Activated CD4-positive, alpha-beta T cell treated with anti-CD3 and anti-CD28 coated beads for 36 hours (primary cell): ENCODE measurements at places on chromosomes 2 and 18. TPM values are rescaled to one million over a fixed set of nuclear protein-coding genes. Genes with fewer than 3 reads are reported as not detected.

DNA sequence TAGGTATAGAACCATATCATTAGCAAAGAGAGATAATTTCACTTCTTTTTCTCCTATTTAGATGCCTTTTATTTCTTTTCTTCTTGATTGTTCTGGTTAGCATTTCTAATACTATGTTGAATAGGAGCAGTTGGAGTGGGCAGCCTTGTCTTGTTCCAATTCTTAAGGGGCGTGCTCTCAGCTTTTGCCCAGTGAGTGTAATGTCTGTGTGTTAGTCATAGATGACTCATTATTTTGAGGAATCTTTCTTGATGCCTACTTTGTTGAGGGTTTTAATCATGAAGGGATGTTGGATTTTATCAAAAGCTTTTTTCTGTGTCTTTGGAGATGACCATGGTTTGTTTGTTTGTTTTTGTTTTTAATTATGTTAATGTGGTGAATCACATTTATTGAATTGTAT, 1453.1 kb upstream of the SLC39A10 start:
- no peak overlapping the region for H3K4me3 ChIP-seq
- DNase-seq, result no peak
- no peak overlapping the region for H3K27ac ChIP-seq
- H3K27me3 ChIP-seq, result no peaks in the 10 kb centered on the region
- no peaks in the 10 kb centered on the region for H3K36me3 ChIP-seq

DNA sequence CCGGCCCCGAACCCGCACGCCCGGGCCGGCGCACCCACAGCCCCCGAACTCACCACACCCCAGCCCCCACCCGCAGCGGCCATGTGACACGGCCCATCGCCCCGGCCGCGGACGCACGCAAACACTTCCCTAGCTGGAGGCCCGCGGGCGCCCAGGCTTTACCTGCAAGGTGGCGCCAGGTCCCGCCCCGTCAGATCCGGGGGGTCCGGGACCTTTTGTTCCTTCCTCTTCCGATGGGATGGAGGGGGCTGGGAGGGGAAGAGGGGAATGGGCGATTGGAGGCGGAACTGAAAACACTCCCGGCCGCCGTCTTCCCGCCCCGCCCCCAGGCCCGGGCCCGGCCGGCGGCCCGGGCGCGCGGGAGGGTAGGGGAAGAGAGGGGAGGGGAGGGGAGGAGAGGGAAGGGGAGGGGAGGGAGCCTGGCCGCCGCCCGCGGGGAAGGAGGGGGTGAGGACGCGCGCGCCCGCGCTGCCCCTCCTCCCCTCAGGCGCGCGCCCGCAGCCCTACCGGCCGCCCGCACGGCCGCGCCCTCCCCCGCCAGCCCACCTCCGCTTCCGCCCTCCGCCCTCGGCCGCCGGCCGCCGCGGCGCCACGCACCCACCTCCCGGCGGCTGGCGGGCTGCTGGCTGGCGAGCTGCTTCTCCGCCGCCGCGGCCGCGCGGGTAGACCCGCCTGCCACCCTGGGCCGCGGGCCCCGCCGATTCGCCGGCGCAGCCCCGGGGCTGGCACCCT, at the start of gene SMAD2:
Gene SMAD2 (minus strand): TSS at position 461 of the 732 bp plus-strand sequence. CDS start 33,903 bp downstream, outside the sequence.
- H3K4me1 ChIP-seq, result peaks cover 43% of the 10 kb centered on the region
- H3K36me3 ChIP-seq, result peaks cover 21% of the 10 kb centered on the region
- H3K27me3 ChIP-seq, result no peaks in the 10 kb centered on the region
- peak within 1 kb of the TSS; percentile 96 for H3K27ac ChIP-seq
- H3K4me3 ChIP-seq, result peak within 1 kb of the TSS; percentile 96
- peak; percentile 91 for DNase-seq

Gene SPP2
- total RNA-seq, result not detected

GRCh38 chr2:217338306-217338916, 478.5 kb upstream of the TNP1 start:
- no peak overlapping the region for H3K4me3 ChIP-seq
- H3K27ac ChIP-seq, result no peak overlapping the region
- no peaks in the 10 kb centered on the region for H3K4me1 ChIP-seq
- H3K27me3 ChIP-seq, result no peaks in the 10 kb centered on the region

DNA sequence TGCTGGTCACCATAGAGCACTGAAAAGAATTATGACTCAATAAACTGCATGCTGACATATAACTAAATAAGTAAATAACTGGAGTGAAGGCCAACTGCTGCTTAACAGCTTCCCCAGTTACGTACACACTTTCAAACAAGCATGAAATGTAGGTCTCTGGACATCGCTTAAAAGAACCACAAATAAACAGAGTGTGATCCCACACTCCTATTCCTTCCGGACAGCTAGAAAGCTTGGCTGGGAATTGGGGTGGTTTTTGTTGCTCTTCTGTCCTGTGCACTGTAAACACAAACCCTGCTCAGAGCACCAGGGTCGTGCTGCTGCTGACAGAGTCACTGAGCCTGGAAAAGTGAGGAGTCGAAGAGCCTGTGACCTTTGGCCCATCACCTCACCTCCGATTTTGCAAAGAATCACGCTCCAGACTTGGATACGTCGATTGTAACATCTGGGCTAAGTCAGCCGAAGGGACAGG, 162.7 kb upstream of the NT5C1B start:
- no peaks in the 10 kb centered on the region for H3K27me3 ChIP-seq
- H3K4me1 ChIP-seq, result no peaks in the 10 kb centered on the region
- DNase-seq, result no peak
- no peak overlapping the region for H3K4me3 ChIP-seq
- no peak overlapping the region for H3K27ac ChIP-seq

DNA sequence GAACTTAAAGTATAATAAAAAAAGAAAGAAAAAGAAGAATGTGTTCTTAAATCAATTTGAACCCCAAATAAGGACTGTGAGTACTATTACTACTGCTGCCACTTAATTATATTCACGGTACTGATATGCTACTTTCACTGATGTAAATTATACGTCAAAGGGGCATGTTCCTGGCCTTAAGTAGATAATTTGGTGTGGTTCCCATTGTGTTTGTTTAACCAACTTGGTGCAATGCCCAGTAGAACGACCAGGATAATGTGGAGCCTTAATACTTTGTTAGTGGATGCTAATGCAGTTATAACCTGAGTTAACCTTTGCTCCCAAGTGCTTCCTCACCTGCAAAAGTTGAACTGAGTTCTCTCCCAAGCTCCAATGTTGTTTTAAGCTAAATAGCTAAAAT, 142.0 kb downstream of the NR4A2 start:
- no peak overlapping the region for H3K4me3 ChIP-seq
- H3K36me3 ChIP-seq, result no peaks in the 10 kb centered on the region
- H3K27ac ChIP-seq, result no peak overlapping the region
- DNase-seq, result no peak
- H3K27me3 ChIP-seq, result peaks cover 2% of the 10 kb centered on the region

Gene CCBE1
- total RNA-seq, result 0.14 TPM

- DNase-seq, result no peak
- H3K36me3 ChIP-seq, result peaks cover 2% of the 10 kb centered on the region
- no peaks in the 10 kb centered on the region for H3K27me3 ChIP-seq
- H3K4me3 ChIP-seq, result no peak overlapping the region
These were observed 199.1 kb downstream of the PRKCE start for GRCh38 chr2:45850558-45850957.

- no peak overlapping the region for H3K4me3 ChIP-seq
- peaks cover 19% of the 10 kb centered on the region for H3K36me3 ChIP-seq
- peak overlapping the region; percentile 35 for H3K27ac ChIP-seq
These were observed 35.8 kb downstream of the CASP10 start for GRCh38 chr2:201218780-201219179.

DNA sequence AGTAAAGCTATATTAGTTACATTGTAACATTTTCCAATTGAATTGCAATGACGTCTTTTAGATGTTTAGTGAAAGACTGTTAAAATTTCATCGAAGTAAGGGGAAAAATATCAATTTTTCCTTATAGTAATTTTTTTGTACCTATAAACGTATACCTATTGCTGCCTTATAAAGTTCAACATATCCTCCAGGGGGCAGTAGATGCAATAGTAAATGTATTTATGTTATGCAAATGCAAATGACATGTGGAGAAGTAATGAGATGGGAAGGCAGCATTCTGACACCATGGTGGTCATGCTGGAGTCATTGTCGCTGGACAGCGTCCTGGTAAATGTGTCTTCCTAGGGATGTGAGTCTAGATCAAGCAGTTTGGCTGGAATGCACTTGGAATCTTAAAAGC, 38.7 kb downstream of the MSTN start:
- no peak overlapping the region for H3K4me3 ChIP-seq
- no peak for DNase-seq
- peaks cover 11% of the 10 kb centered on the region for H3K27me3 ChIP-seq
- no peaks in the 10 kb centered on the region for H3K36me3 ChIP-seq

DNA sequence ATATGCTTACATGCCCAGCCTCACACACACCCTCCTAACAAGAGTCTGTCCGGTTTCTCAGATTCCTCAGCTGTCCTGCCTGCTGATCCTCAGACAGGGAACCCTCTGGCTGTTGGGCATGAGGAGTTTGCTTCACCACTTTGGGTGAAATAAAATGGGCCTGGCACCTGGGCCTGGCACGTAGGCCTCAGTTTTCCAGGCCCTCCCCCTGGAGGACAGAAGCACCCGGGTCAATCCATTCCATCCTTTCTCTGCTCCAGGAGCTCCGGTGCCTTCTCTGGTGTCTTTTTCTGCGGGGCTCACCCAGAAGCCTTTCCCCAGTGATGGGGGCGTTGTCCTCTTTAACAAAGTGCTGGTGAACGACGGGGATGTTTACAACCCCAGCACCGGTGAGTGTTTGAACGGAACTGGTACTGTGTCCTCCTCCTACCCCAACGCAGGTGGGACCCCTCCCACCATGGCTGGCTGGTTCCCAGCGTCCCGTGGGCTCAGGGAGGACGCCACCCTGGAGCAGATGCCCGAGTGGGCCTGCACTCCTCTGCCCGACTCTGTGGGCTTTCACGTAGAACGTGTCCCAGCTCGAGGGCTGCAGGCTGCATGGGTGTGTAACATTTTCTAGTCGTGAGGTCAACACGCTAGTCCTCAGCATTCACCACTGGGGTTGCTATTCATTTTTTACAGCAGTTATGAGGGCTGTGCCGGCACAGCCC, 62.8 kb downstream of the EMILIN2 start:
- H3K4me3 ChIP-seq, result no peak overlapping the region
- peaks cover 17% of the 10 kb centered on the region for H3K4me1 ChIP-seq
- no peak for DNase-seq
- no peak overlapping the region for H3K27ac ChIP-seq
- H3K36me3 ChIP-seq, result peaks cover 26% of the 10 kb centered on the region
